ENCODE measurements at places on chromosomes 7 and 10.
A peak's percentile ranks its signal among the peaks of the same experiment; 100 is the strongest.

DNA sequence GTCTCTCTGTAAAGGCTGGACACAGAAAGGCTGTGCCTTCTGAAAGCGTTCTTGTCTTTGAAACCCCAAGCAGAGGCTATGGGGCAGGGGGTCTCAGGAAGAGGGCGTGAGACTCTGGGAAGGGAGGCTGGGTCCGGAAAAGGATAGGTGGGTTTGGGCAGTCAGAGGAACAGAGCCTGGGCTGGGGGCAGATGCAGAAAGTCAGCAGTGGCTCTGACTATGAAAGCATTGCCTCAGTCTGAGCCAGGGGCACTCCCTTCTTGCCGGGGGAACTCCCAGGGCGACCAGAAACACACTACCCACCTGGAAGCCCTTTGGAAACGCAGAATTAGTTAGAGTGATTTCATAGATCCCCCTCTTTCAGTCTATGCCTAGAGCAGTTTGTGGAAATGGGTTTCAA, 72.0 kb downstream of the VWA2 start:
- DNase-seq: no peak

GRCh38 chr10:47101196-47101595, 190.0 kb downstream of the PTPN20 start:
- DNase-seq: no peak

DNA sequence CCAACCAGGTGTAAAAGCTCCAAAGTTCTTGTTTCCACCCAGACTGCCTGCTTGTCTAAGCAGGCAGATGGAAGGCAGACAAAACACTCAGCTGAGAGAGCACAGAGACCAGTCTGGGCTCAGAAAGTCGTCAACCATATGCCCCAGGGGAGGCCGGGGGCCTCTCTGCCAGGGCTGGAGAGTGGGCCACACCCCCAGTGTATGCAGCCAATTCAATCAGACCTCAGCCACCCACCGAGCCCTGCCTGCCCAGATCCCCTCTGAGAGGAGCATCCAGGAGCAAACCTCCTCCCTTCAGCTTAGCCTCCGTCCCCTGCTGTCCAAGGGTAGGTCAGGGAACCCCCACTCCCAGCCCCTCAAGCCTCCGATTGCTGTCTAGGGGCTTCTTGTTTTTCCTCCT, 196.3 kb downstream of the LSM5 start:
- DNase-seq: no peak

- no peak for DNase-seq
Observed at GRCh38 chr7:128000854-128001265, 30.4 kb downstream of the LRRC4 start.

- DNase-seq: no peak
Observed at GRCh38 chr10:7335977-7336376, 74.9 kb downstream of the SFMBT2 start.

DNA sequence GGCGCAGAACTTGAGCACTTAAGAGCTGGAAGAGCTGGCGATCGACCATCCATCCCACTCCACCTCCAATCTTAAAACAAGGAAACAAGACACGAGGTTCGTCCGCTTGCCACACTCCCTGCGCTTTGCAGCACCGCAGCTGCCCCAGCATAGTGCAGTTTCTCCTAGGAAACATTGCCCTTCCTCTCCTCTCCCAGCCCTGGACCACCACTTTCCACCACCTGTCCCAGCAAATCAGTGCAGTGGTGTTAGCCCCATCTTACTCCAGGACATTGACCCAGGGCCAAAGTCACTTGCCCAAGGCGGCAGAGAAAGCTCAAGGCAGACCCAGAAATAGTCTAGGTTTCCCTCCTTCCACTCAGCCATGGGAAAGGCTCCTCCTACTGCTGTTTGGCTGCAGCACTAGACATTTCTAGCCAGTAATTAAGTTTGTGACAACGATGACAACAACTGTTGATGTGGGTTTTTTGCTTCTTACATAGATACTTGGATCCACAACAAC, 1.5 kb upstream of the PARD3 start:
- DNase-seq: no peak

DNA sequence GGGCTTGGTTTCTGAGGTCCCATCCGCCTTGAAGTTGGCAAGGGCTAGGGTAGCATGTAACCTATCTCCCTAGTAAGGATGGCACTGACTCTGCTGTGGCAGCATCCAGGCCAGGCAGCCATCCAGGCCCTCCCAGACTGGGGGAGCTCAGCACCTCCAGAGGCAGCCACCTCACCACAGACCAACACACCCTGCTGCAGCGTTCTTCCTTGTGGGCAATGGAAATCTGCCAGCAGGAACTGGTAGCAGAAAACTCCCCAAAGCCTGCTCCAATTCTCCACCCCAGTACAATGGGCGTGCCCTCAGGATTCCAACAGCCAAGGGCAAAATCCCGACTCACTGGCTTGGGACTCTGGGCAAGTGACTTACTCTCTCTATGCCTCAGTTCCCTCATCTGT, 27.5 kb downstream of the DLG5 start:
- peak; percentile 95 for DNase-seq

GRCh38 chr10:3655528-3655927, 129.5 kb downstream of the KLF6 start:
- no peak for DNase-seq

DNA sequence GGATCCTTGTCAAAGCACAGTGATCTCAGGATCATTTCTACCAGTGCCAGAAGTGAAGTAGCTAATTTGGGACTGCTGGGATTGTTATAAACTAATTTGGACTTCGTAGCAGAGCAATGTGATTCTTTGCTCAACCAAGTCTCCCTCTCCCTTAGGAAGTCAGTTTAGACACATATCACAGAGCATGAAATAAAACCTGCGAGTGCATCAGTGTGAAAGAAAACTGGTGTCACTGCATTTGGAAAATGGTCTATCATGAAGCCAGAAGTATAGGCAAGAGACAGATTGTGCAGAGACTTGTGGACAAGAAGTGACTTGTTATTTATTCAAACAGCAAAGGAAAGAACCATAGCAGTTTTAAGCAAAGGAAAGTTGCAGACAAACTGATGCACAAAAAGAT, 560.5 kb upstream of the NRG3 start:
- no peak for DNase-seq

DNA sequence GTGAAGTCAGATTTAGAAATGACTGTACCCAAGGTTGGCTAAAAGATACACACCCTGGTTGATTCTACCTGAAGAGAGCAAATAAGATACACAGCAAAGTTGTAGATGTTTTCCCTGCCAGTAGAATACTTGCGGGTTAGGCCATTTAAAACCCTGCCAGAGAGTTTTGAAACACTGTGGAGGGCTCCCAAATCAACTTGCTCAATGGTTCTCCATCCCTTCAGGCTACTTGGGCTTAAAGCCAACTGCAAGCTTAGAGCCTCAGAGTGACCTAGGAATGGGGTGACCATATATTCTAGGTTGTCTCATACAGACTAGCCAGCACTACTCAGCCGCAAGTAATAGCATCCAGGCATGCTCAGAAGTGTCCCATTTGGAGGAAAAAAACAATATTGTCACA, 10.0 kb downstream of the CAV1 start:
- DNase-seq: no peak

GRCh38 chr7:112080441-112080840, 125.8 kb downstream of the DOCK4 start:
- DNase-seq: peak; percentile 66

GRCh38 chr10:96986200-96986856, 154.2 kb downstream of the LCOR start:
- DNase-seq: no peak

DNA sequence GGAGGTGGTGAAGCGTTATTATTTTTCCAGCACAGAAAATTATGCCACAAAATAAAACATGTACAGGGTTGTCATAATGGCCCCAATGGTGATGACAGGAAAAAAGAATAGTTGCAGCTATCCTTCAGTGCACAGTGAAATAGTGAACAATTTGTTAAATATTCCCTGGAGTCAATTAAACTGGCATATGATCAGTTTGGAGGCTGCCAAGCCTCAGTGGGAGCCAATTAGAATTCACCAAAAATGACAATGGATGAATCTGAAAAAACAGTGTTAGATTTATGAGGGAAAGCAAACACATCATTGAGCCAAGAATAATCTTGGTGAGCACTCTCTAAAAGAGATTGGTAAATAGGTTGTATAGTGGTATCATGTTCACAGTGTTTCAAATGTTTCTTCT, 146.3 kb downstream of the OTUD1 start:
- DNase-seq: no peak

- DNase-seq: no peak
Observed at GRCh38 chr7:155383756-155384491, 74.0 kb upstream of the EN2 start.

GRCh38 chr10:54904833-54905232, 103.8 kb upstream of the PCDH15 start:
- DNase-seq: no peak

DNA sequence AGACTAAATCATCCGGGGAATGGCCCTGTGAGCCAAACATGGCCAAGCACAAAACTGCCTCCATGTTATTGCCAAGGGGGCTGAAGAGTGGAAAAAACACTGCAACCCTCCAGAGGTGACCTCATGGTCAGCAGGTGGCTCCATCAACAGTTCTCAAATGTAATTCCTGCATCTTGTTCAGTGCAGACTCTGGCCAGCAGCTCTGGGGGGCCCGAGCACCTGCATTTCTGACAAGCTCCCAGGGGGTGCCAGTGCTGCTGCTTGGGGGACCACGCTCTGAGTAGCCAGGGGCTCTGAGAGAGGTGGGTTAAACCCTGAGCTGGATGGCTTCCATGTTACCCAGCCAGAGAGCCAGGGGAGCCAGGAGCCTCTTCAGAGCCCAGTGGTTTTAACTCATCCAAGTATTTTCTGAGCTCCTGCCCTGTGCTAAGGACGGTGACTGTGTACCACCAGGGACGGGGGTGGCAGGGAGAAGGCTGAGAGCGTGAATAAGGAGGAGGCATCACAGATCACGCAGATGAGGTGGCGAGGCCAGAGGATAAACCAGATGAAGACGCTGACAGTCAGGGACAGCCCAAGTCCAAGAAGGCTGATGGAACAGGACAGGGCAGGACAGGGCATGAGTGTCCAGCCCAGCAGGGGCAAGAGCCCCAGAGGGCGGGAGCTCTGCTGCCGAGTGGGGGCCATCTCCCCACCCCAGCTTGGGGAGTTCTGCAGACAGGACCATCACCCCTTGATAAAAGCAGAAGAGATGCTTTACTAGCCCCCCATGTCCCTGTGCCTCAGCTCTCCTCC, 52.9 kb downstream of the CLEC2L start:
- DNase-seq: no peak

DNA sequence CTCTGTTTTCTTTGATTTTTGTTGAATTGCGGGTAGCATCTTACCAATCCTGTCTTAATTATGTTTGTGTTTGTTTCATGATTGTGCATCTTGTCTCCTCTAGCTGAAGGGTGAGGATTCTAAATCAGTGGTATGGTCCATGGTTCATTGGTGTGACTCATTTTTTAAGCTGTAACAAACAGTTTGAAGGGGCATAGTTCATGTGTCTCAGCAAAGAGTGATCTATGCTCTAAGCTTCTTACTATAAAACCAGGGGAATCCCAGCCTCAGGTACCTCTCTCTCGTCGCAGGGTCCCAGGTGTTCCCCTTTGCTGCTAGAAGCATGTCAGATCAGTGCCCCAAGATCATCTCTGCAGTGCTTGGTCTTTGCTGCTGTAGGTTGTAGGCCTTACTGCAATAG, 100.1 kb downstream of the OTUD1 start:
- no peak for DNase-seq

GRCh38 chr7:72467237-72467636, 55.1 kb upstream of the CALN1 start:
- no peak for DNase-seq

- DNase-seq: peak; percentile 63
Observed at GRCh38 chr10:73585327-73585726, 5.8 kb downstream of the USP54 start.

- no peak for DNase-seq
Observed at GRCh38 chr7:41694495-41694894, 8.4 kb downstream of the INHBA start.

GRCh38 chr7:39045231-39045630, 67.5 kb downstream of the POU6F2 start:
- no peak for DNase-seq

DNA sequence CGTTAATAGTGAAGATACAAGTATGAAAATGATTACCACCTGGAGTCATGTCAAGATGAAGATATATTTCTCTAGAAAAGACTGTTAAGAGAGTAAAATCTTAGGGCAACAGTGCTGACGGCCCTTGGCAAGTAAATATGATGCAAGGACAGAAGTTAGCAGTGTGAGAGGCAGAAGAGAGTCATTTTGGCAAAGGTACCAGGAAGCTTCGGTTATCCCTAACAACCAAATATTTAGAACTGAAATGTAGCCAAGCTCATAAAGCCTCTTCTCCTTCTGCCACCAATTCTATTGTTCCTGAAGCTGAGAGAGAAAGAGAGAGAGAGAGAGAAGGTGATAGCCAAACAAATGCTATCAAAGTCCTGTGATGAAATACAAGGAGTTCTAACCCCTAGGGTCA, 109.6 kb downstream of the MACC1 start:
- no peak for DNase-seq

DNA sequence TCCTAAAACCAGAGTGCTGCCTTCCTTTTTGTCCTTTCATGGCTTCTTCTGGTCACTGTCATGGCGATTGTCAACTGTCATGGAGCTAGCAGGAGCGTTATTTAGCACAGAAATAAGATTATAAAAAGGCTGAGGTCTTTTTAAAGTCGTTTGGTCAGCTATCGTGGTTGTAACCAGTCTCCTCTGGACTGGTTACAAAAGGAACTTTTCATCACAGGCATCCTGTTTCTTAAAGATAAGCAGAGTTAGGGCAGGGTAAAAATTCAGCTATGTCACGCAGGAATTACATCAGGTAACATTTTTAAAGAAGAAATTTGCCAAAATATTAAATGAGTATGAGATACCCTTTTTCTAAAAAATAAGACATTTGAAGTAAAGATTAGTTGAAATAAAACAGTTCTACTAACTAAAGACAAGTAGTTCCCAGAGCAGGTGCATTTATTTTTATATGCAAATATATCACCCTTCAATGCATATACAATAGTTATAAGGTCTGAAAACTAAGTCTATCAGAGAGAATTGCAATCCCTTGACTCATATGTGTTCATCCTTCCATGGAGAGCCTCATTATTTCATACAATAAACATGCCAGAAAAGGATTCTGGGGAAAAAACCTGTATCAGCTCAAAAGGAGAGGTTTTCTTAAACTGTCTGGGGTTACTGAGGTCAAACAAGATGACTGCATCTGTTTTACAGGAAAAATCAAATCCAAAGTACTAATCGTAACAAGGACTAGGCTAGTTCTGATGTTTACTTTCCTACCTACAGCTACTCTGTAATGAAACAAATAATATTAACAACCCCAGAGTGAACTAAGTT, 20.9 kb downstream of the FAM24A start:
- DNase-seq: peak; percentile 20

DNA sequence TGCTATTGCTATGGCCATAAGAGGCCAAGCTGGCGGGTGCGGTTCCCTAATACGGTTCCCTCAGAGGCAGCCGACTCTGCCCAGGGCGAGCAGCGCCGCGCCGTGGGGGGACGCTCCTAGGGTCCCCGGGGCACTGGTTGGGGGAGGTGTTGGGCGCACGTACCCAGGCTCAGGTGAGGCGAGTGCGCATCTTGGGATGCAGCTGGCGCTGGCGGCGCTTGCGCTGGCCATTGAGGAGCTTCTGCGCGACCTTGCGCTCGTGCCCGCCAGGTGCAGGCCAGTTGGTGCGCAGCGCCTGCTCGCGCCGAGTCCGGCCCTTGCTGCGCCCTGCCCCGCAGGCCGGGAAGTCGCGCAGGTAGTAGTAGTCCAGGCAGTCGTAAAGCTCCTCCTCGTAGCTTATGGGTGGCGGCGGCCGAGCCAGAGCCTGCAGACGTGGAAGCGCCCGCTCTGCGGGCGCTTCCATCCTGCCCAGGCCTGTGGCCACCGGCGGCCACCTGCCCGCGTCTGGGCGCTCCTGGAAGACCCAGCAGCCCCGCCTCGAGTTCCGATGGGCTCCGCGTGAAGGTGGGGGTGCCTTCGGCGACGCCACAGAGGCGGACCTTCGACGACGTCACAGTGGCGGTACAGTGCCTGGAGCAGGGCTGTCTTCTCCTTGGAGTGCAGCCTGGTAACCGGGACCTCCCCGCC, at the start of gene NUPR2:
Gene NUPR2, minus strand, starts transcription at position 566 of the 687 bp plus-strand sequence. Its CDS starts 103 bp downstream, at position 463.
- DNase-seq: no peak
